ENCODE measurements at places on chromosomes 3 and 15.

GRCh38 chr3:15958692-15959433 is 161.1 kb upstream of the ANKRD28 start:
- DNase-seq, result no peak

DNA sequence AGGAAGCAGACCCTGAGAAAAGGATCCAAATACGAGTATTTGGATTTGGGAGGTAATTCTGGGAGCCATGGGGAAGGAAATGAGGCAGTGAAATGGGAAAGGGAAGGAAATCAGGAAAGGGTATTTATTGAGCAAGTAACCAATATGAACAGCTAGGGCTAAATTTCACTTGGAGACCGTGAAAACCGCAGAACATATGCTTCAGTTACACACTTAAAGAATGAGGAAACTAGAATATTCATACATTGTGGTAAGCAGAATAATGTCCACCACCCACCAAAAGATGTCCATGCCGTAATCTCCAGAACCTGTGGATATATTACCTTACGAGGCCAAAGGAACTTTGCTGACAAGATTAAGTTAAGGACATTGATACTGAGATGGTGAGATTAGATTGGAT is 63.3 kb downstream of the LRRN1 start:
- DNase-seq, result no peak

GRCh38 chr15:52529341-52529924 is 753 bp upstream of the MYO5A start:
- DNase-seq, result no peak

- no peak for DNase-seq
Observed at GRCh38 chr15:28901587-28901980, 15.8 kb downstream of the APBA2 start.

- no peak for DNase-seq
Observed at GRCh38 chr15:77599357-77599756, 33.4 kb downstream of the LINGO1 start.

GRCh38 chr15:64009798-64010261 is 36.5 kb downstream of the DAPK2 start:
- no peak for DNase-seq

DNA sequence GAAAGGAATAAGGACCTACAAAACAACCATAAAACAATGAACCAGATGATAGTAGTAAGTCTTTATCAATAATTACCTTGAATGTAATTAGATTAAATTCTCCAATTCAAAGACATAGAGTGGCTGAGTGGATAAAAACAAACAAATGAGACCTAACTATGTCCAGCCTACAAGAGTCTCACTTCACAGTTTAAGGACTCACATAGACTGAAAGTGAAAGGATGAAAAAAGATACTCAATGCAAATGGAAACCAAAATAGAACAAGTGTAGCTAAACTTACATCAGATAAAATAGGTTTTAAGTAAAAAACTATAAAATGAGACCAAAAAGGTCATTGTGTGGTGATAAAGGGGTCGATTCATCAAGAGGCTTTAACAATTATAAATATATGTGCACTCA is 21.9 kb upstream of the NR1I2 start:
- no peak for DNase-seq
